ENCODE measurements at places on chromosomes 12 and 14.

DNA sequence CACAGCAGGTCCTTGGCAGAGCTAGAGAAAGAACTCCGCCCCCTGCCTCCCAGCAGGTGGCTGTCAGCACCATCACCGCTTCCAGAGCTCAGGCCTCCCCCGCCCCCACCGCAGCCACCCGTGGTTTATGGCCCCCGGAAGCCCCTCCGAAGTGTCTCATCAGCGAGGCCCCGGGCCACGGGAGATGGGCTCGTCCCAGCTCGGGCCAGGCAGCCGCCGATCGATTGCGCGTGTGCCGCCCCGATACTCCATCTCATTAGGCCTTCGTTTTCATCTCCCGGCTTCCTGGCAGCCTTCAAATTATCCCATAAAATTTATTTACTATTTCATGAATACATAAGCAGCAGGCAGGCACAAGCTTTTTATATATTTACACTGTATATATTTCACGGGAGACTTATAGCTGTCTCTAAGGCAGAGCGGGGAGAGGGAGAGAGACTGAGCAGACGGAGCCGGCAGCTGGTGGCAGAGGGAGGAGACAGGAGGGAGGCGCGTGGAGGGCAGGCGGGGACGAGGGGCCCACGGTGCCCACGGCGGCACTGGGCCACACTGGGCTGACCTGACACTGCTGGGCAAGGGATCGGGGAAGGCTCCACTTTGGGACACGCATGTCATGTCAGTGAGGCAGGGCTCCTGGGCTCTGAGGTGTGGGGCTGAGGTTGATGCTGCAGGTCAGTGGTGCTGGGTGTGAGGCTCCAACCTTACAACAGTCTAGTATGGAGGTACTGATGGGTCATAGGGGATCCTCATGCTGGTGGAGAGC lies 241.2 kb downstream of the RBM19 start:
- DNase-seq: no peak

- no peak for DNase-seq
Measured at GRCh38 chr12:52248541-52249461, 15.8 kb downstream of the KRT7 start.

DNA sequence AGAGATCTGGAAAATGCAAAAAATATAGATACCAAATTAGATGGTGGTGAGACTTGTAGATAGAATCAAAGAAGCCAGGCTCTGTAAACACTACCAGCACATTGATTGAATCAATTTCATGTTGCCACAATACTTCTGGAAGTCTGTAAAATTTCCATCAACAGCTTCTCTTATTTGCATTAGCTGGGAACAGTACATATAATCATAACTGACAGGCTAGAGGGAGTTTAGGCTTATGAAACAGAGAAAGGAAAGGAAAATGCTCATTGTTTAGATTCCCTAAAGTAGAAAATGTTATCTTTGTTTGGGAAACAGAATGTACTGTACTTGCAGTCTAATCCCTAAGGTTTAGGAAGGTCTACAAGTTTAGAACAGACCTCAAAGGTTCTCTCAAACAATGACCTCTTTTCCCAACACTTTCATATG lies 335.2 kb downstream of the CEP128 start:
- DNase-seq: no peak

- no peak for DNase-seq
Measured at GRCh38 chr14:65465584-65465983, 53.1 kb downstream of the FUT8 start.

- DNase-seq: no peak
Measured at GRCh38 chr12:110585231-110585799, 2.2 kb upstream of the PPTC7 start.

DNA sequence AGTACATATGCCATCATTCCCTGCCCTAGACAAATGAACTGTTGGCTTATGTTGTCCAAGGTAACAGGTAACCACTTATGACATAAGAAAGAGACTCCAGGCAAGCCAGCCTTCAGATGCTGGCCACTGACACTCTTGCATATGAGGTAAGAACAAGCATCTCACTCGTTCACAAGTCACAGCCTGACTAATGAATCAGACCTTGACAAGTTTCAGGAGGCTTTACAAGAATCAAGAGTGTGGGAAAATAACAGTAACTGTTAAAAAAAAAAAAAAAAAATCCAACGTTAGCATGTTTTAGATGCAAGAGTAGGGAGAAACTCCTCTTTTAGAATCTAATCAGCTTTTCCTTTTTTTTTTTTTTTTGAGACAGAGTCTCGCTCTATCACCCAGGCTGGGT lies 40.7 kb downstream of the ZFYVE1 start:
- DNase-seq: no peak

DNA sequence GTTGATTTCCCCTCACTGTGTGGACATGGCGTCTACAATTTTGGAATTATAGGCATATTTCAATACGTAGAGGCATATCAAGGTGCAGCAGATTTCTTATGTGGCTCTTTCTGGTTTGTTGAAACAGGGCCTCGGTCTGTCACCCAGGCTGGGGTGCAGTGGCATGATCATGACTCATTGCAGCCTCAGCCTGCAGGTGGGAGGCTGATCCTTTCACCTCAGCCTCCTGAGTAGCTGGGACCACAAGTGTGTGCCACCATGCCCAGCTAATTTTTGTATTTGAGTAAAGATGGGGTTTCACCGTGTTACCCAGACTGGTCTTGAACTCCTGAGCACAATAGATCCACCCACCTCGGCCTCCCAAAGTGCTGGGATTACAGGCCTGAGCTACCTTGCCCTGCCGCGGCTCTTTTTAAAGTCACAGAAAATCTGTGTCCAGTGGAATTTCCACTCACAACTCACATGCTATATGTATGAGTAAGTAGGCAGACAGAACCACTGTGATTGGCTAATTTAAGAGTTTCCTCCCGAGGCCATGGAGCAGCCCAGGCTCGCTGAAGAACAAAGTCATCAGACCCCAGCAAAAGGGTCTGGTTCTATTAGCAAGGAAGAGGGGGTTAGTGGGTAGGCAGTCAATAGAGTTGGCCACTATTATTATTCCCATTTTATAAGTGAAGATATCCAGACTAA lies 9.1 kb downstream of the GNG2 start:
- no peak for DNase-seq

- DNase-seq: no peak
Measured at GRCh38 chr14:105333613-105334364, 19.2 kb downstream of the PACS2 start.

DNA sequence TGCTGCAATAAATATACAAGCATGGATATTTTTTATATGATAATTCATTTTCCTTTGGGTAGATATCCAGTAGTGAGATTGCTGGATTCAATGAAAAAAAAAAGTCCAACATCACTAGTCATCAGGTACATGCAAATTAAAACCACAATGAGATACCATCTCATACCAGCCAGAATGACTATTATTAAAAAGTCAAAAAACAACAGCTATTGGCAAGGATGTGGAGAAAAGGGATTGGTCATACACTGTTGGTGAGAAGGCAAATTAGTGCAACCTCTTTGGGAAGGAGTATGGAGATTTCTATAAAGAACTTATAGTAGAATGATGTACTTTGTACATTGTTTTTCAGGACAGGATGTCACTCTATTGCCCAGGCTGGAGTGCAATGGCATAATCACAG lies 531.2 kb upstream of the MGAT4C start:
- no peak for DNase-seq

- DNase-seq: no peak
Measured at GRCh38 chr12:75478116-75478794, 2.3 kb upstream of the GLIPR1 start.

DNA sequence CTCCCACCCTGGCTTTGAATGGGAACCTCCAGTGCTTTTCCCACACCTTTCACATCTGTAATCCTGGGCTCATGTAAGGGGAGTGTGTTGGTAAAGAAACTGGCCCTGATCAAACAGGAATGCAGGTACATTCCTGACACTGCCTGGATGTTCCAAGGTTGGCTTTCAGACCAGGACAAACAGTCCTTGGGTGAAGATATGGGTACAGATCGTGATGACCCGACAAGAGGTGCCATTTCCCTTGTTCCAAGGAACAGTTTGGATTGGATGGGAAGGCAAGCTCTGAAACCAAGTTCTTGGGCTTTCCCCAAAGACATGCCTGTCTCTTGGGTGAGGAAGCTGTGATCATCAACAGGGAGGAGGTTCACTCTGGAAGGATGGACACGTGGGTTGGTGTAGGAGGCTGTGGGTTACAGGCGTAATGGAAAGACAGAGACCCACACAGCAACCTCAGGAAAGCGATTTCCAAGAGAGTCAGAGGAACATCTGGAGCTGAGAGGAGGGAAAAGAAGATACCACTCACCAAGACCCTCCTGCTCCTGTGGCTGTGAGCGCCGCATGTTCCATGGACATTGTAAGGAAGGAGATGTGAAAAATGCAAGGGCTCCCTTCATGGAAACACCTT lies 26.4 kb downstream of the VDR start:
- no peak for DNase-seq

DNA sequence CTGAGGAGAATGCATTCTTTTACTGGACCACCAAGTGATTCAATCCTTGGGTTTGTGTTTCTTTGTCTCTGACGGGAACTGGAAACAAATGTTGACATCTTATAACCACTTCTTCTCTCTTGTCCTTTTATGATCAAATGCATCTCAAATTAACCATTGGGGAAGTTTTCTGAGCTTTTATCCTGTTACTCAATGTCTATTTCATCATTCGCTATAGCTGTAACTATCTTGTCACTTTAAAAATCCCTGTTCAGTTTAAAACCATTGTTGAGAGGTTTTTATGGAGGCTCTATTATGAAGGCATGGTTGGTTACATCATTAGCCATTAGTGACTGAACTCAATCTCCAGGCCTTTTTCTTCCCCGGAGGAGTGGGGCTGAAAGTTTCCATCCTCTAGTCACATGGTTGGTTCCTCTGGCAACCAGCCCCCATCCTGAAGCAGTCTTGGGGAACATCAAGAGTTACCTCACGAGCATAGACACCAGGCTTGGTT lies 2.7 kb upstream of the CLEC6A start:
- DNase-seq: no peak

GRCh38 chr12:27015730-27016076 lies 1.5 kb upstream of the TM7SF3 start:
- DNase-seq: no peak

- DNase-seq: no peak
Measured at GRCh38 chr12:56188131-56188777, 1.0 kb downstream of the SMARCC2 start.

GRCh38 chr12:24596768-24597388 lies 352.0 kb downstream of the BCAT1 start:
- DNase-seq: no peak

DNA sequence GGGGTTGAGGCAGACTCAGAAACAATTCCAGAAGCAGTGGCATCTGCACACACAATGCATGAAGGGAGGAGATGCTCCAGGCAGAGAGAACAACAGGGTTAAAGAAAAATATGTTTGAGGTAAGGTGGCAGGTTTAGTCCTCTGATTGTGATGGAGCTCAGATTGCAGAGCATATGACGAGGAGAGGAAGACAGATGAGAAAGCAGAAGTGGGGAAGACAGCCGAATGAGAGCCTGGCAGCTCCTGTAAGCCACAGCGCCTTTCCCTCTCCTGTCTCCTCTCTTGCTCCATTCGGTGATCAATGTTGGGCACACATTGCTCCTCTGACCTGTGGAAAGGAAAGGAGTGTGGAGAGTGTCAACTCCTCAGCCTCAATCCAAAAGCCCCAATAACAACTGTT lies 372.2 kb downstream of the GXYLT1 start:
- no peak for DNase-seq

GRCh38 chr12:122850695-122851350 lies 15.6 kb downstream of the HIP1R start:
- no peak for DNase-seq

GRCh38 chr12:27967551-27968054 lies 4.9 kb downstream of the PTHLH start:
- no peak for DNase-seq

- no peak for DNase-seq
Measured at GRCh38 chr12:46503637-46504175, 131.1 kb upstream of the SLC38A2 start.

GRCh38 chr12:76804435-76804976 lies 40.6 kb downstream of the ZDHHC17 start:
- no peak for DNase-seq

DNA sequence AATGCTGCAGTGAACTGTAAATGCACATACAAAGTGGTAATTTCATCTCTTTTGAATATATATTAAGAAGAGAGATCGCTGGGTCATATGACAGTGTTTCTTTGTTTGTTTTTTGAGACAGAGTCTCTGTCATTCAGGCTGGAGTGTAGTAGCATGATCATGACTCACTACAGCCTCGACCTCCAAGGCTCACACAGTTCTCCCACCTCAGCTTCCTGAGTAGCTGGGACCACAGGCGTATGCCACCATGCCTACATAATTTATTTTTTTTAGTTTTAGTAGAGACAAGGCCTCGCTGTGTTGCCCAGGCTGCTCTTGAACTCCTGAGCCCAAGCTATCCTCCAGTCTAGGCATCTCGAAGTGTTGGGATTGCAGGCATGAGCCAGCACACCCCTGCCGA lies 62.4 kb upstream of the ACSS3 start:
- no peak for DNase-seq

DNA sequence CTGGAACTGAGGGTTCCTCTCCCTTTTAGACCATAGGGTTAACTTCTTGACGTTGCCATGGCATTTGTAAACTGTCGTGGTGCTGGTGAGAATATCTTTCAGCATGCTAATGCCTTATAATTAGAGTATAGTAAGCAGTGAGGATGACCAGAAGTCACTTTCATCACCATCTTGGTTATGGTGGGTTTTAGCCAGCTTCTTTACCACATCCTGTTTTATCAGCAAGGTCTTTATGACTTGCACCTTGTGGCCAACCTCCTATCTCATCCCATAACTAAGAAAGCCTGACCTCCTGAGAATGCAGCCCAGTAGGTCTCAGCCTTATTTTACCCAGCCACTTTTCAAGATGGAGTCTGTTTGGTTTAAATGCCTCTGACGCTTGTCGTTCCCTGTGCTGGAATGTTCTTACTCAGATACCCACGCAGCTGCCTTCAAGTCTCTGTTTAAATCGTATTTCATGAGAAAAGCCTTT lies 44.2 kb downstream of the BBS10 start:
- DNase-seq: no peak

GRCh38 chr14:71208702-71209357 lies 301.6 kb downstream of the PCNX1 start:
- DNase-seq: no peak

- no peak for DNase-seq
Measured at GRCh38 chr12:32437095-32437515, 37.7 kb downstream of the FGD4 start.

DNA sequence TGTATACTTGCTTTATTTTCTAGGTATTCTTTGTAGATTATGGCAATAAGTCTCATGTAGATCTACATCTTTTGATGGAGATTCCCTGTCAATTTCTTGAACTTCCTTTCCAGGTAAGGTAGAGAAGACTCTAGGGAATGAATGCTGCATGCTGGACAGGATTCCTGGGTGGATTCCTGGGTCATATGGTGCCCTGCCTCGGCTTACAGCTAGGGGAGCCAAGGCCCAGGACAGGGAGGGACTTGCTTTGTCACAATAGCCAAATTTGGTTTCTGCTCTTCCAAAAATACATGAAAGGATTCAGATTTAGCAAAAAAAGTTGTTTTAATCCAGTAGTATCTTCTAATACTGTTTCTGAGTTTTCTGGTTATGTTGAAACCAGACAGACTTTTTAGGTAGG lies 59.5 kb upstream of the ASPG start:
- DNase-seq: no peak

GRCh38 chr12:66387117-66387516 lies 84.8 kb downstream of the HELB start:
- no peak for DNase-seq

- DNase-seq: peak; percentile 47
Measured at GRCh38 chr14:64444984-64445845, 20.1 kb upstream of the AKAP5 start.

- DNase-seq: no peak
Measured at GRCh38 chr12:121026274-121027045, 10.2 kb upstream of the C12orf43 start.
